Stimulated activated CD4-positive, alpha-beta T cell treated with anti-CD3 and anti-CD28 coated beads, Interleukin-2, amount 100 ng/mL, for 48 hours (primary cell): ENCODE measurements at places on chromosomes 7 and 10.
A peak's percentile ranks its signal among the peaks of the same experiment; 100 is the strongest.

GRCh38 chr7:131235489-131236317 is 92.0 kb upstream of the MKLN1 start:
- peak; percentile 60 for DNase-seq

DNA sequence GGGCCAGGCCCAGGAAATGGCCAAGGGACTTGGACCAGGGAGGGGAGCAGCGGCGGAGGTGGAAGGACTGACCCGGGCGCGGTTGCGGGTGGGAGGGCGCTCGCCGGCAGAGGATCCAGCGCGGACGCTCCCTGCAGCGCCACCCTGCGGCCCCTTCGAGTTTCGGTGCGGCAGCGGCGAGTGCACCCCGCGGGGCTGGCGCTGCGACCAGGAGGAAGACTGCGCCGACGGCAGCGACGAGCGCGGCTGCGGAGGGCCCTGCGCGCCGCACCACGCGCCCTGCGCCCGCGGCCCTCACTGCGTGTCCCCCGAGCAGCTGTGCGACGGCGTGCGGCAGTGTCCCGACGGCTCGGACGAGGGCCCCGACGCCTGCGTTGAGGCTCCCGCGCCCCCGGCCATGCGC is 16.8 kb upstream of the ZNF467 start:
- DNase-seq = peak; percentile 44

- DNase-seq = no peak
Observed at GRCh38 chr10:34343764-34344163, 471.3 kb downstream of the PARD3 start.

DNA sequence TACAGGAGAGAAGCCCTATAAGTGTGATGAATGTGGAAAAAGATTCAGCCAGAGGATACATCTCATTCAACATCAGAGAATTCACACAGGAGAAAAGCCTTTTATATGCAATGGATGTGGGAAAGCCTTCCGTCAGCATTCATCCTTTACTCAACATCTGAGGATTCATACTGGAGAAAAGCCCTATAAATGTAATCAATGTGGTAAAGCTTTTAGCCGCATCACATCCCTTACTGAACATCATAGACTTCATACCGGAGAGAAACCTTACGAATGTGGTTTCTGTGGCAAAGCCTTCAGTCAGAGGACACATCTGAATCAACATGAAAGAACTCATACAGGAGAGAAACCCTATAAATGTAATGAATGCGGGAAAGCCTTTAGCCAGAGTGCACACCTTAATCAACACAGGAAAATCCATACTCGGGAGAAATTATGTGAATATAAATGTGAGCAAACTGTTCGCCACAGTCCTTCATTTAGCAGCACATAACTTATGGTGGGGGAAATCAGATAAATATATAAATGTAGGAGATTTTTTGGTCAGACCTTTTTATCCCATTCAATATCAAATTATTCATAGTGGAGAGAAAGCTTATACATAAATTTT is 12.1 kb upstream of the MRPS17 start:
- no peak for DNase-seq

DNA sequence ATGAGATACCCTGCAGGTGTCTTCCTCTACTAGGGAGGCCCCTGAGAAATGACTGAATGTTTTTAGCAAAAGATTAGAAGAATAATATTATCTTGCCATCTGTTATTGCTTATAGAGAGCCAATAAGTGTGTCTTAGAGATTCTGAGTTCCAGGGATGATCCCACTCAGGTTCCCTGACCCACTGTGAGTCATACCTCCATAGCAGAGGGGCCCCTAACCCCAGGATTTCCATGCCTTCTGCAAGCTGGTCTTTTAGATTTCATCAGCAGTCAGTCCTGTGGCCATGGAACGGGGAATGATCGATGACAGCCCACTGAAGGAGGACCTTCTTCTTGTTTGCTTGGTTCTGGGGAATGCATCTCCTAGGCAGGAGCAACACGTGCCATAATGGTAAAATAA is 333.4 kb downstream of the KCNMA1 start:
- no peak for DNase-seq

DNA sequence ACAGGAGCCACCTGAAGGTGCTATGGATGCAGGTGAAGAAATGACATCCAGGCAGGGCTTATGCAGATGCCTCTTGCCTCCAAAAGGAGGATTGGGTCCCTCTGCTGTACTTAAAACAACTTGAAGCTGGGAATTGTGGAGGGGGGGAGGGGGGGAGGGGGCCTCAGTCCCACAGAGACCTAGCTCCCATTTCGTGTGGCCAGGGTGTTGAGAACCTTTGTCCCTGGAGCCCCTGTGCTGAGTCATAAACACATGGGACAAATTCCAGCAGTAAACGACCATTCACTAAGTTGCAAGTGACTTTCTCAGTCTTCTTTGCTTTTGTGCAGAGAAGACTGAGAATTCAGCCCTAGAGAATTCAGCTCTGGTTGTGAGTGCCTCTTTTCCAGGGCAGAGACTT is 96.5 kb upstream of the PODXL start:
- DNase-seq = no peak

DNA sequence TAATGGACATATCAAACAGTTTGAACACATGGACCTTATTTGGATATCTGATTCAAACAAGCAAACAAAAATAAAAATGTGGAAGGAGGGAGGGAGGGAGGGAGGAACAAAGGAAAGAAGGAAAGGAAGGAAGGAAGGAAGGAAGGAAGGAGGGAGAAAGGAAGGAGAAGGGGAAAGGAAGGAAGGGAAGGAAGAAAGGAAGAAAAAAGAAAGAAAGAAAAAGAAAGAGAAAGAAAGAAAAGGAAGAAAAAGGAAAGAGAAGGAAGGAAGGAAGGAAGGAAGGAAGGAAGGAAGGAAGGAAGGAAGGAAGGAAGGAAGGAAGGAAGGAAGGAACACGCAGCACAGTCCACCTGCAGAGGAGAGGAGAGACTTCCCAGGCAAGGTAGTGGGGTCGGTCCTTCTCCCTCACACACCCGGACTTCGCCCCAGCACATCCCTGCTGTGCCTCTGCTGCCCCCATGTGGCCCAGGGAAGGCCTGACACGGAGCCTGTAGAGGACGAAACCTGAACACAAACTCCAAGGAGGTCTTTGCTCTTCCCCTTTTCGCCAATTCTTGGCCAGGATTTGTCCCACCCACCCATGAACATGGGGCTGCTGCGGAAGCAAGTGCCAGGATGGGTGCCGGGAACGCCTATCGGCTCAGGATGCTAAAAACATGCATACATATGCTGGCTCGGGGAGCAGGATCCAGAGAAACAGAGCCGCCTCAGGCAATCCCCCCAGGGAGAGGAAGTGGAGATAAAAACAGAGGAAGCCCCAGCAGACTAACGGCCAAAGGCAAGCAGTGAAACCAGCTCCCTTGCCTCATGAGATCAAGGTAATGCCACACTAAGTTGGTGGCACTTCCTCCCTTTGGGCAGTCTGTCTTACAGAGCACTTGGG is 52.3 kb upstream of the DGKI start:
- DNase-seq = peak; percentile 80

DNA sequence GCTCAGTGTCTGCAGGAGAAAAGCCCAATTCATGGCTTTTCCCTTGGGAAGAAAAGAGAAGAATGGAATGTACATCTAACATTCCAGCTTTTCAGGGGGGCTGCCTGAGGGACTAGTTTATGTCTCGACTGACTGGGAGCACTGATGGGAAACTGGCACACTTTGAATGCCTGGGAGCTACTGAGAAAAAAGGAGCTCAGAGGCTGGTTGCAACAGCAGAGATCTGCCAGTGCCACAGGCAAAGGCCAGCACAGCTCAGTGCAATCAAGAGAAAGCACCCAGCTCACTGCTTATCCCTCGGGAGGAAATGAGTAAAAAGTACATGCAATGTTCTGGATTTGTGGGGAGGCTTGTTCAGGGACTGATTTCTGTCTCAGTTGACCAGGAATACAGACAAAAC is 226.2 kb downstream of the COBL start:
- no peak for DNase-seq

DNA sequence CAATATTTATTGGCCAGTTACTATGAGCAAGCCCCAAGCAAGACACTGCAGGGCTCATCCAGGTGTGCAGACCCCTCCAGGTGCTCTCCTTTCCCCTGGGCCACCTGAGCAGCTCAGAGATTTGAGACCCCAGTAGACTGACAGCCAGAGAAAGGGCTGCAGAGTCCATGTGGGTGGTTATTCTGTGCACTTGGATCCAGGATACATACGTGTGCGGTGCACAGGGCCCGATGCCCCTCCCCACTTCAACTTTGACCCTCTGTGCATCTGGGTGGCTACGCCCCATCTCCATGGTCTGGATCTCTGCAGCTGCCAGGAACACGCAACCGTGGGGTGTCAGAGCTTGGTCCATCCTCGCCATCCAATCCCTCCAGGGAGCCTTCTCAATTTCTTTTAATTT is 72.9 kb downstream of the MKI67 start:
- no peak for DNase-seq

DNA sequence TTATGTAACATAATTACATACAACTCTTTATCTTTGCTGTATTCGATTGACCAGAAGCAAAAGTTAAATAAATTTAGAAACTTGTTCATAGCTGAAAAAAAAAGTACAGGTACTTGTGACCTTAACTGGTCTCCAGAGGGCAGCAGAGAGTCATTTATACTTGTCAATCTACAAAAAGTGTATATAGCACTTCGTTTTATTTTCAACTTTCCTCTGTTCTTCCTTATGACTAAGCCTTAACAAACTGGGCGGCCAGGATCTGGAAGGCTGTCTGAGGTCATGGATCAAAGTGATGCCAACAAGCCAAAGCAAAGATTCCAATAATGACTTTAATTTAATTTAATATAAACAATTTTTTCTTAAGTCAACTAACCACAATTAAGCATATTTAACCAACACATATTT is 29.8 kb downstream of the C10orf67 start:
- peak; percentile 56 for DNase-seq

DNA sequence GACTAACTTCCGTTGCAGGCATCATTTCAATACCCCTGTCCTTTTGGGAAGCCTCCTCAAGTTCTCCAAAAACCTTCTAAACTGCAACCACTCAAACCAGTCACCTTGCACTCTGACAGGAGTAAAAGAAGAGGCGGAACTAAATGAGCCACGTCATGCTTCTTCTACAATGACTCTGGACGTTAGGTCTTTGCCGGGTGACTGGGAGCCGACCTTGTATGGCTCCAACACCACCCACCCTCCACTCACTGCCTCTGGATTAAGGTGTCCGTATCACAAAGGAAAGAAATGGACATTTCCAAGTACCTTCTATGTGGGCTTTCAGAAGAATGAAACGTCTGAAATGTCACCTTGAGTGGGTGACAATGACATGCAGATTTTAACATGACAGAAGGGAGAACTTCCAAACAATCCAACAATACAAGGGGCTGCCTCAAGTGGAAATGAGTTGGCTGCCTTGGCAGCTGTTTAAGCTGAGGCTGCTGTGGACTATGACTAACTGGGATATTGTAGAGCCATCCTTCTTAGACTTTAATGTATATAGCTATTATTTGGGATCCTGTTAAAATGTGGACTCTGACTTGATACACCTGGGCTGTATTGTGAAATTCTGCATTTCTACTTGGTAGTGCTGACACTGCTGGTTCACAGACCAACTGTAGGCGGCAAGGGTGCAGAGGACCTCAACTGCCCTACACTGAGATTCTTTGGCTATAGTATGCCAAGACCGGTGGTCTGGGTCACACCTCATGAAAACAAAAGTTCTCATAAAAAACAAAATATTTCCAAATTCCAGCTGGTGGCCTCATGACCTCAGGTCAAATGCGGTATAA is 33.8 kb upstream of the PDLIM1 start:
- DNase-seq = no peak

GRCh38 chr10:4034907-4035598 is 250.0 kb upstream of the KLF6 start:
- DNase-seq = no peak

DNA sequence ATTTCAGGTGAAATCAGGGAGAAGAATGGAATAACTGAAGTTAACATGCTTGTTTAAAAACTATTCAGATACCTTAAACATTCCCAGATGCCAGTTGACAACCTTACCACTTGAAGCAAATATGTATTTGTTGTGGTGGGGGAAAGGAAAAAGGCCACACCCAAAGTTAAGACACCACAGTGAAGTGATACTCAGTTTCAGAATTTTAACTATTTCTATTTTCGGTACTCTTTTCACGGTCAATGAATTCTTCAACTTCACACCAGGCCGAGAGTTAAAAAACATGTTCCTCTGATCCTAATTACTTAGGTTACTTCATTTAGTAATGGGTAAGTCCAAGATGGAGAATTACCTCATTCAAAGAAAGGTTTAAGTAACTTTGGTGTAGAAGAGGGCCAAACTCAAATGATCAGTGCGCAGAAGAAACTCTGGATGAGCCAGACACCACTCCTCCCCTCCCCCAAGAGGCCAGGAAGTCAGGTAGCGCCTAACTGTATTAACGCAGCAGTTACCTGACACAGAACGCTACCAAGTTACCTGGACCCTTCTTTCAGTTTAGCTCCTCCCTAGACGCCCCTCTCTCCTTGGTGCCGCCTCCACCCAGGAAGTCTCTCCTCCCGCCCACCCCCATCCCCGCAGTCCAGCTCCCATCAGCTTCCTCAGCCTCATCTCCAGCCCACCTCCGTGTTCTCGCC is 700 bp downstream of the MTPN start:
- no peak for DNase-seq

DNA sequence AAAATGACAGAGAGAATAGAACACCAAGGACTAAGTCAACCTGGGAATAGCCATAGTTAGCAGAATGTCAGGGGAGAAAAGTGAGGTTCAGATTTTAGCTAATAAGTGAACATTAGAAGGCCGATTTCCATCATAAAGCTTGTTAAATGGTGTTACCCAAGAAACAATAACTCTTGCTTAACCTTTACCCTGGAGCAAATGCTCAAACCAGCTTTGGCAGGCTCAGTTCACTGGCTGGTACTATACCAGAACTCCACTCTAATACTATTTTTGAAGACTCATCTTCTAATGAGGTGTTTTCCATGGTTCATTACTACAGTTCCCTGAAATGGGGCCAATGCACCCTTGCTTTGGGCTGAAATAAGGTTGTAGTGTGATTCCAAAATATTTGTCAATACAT is 61.3 kb downstream of the RNLS start:
- no peak for DNase-seq

- no peak for DNase-seq
Observed at GRCh38 chr7:151242159-151243044, 6.1 kb downstream of the SMARCD3 start.

- no peak for DNase-seq
Observed at GRCh38 chr7:36766451-36766850, 42.2 kb upstream of the AOAH start.

DNA sequence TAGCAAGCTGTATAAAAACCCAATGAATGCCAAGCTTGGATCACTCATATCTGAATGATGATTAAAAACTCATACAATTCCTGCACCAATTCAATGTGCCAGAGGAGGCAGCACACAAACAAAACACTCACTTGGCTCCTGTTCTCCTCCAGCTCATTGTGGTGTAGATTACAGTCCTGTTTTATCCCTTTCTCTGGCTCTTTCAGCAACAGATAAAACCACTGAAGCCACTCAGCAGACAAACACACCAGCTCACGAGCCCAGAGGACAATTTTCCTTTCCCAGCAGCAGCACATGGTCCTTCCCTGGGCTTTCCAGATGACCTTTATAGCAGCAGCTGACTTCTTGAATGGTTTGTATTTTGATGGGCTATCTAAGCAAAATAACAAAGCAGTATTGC is 107.3 kb upstream of the STARD3NL start:
- DNase-seq = no peak
